NCI-H187 treated with DMSO at 0.1 percent for 48 hours (cell line): ENCODE measurements at places on chromosomes 7 and 10.
A peak's percentile ranks its signal among the peaks of the same experiment; 100 is the strongest.

DNA sequence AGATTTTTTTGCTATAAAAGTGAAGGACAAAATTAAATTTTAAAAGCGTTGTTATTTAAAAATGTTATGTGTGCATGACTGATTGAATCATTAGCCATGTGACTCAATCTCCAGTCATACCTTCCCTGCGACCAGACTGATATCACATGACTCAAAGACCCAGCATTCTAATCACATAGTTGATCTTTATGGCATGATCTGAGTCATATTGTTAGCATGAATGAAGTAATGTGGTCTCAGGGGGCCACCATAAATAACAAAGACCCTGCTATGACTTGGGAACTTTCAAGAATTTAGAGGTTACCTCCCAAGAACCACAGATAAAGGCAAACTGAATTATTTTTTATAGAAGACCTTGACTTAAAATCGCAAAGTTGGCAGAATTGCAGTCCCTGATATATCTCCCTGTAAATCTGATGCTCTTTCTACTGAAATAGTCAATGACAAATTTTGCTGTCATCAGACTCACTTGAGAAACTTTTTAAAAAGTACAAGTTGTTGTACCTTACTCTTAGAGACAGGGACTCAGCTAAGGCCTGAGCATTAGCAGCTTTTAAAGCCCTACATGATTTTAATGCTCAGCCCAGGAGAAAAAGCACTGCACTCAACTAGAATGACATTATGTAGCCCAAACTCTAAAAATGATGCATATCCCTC lies 717.3 kb downstream of the XPNPEP1 start:
- DNase-seq: no peak

GRCh38 chr7:127146746-127147536 lies 105.8 kb downstream of the GRM8 start:
- DNase-seq: no peak

DNA sequence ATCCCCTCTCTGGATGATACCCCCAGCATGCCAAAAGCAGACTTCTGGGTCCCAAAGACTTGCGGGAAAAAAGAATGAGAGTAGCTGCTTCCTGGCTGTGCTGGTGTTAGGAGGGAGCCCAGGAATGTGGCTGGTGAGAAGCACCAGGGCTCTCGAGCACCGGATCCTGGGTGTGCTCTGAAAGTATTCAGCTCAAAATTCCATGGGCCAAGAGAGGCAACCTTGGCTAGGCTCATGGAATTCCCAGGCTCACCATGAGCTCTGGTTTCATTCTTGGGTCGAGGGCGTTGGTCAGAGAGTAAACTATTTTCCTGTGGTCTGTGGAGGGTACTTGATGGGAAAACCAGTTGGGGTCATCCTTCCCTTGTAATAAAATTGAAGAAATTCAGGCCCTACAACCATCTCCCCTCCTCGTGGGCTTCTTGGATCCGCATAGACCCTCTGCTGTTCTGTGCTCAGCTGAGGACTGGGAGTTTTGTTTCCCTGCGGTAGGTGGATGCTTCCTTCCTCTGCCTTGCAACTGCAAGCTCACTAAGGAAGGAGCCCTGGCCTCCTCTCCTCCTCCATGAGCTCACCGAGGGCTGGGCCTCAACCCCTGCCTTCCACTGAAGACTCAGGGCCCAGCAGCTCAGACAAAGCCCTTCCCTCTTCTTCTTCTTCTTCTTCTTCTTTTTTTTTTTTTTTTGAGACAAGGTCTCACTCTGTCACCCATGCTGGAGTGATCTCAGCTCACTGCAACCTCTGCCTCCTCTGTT lies 34.5 kb upstream of the AQP1 start:
- DNase-seq: no peak

- DNase-seq: peak; percentile 10
Measured at GRCh38 chr7:127514499-127514898, 70.9 kb downstream of the GCC1 start.

- peak; percentile 22 for DNase-seq
Measured at GRCh38 chr7:146864644-146865043, 748.0 kb downstream of the CNTNAP2 start.

DNA sequence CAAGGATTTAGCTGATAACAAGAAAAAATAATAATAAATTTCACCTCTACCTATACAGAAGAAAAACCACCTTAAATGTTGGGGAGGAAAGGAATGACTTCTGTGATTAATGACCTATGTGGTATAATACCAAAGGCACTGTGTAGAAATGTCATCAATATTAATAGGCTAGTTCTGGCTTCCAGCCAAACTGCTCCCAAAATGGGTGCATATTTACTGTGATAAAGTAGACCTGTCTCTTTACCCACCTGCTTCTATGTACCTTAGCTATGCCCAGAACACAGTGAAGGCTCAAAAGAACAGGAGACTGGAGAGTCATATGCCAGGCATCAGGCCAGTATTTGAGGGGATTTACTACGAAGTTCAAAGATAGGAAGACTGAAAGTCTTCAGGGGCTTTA lies 76.0 kb downstream of the ATE1 start:
- DNase-seq: no peak

DNA sequence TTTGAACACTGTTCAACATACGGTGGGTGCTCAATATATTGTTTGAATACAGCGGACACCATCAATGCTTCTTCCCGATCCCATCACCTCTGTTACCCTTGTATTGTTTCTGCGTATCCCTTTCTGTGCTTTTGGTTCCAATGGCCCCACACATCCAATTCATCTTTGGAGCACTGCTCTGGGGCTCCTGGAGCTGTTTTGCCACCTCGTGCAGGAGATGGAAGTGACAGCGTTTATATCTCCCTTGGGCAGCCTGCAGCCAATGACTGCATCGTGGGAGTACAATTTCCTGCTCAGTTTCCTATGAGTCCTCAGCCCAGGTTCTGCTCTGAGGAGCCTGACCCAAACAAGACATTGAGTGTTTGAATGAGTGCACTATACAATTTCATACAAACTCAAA lies 50.2 kb upstream of the PIK3CG start:
- no peak for DNase-seq

GRCh38 chr10:92757066-92757710 lies 67.4 kb downstream of the HHEX start:
- no peak for DNase-seq

DNA sequence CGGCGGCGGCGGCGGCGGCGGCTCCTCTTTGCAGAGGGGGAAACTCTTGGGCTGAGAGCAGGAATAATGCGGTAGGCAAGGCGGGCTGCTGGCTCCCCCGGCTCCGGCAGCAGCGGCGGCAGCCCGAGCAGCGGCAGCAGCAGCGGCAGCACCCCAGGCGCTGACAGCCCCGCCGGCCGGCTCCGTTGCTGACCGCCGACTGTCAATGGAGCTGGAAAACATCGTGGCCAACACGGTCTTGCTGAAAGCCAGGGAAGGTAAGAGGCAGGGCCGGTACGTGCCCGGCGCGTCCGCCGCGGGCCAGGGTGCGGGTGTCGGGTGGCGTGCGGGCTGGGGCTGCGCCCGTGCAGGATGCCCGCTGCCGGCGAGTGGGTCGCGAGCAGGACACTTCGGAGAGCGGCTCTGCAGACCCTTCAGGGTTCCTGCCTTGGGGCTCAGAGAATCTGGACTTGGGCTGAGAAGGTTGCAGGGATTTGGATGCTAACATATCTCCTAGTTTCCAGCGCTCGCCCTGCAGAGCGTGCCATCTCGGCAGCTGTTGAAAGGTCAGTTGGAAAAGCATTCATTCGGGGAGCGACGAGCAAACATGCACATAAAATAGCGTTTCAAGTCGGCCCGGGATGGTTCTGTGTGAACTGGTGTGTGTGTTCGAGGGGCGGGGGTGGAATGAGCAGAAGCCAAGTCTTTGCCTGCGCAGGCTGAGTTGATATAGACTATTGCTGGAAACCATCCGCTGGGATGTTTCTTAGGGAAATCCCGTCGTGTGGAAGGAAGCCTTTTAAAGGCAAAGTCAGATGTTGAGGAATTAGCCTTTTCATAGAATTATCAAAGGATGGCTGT lies 562 bp downstream of the GRK5 start:
- no peak for DNase-seq

- DNase-seq: no peak
Measured at GRCh38 chr10:101617102-101617823, 29.1 kb downstream of the DPCD start.

DNA sequence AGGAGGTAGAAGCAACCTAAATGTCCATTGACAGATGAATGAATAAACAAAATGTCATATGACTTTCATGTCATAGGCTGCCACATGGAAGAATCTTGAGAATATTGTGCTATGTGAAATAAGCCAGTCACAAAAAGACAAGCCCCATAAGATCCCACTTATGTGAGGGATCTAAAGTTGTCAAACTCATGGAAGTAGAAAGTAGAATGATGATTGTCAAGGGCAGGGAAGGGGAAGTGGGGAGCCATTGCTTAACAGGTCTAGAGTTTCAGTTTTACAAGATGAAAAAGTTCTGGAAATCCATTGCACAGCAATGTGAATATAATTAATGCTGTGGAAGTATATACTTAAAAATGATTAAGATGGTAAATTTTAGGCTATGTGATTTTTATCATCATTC lies 229.3 kb upstream of the KMT2E start:
- DNase-seq: no peak

GRCh38 chr7:33107136-33108066 lies 1.8 kb downstream of the RP9 start:
- DNase-seq: no peak

DNA sequence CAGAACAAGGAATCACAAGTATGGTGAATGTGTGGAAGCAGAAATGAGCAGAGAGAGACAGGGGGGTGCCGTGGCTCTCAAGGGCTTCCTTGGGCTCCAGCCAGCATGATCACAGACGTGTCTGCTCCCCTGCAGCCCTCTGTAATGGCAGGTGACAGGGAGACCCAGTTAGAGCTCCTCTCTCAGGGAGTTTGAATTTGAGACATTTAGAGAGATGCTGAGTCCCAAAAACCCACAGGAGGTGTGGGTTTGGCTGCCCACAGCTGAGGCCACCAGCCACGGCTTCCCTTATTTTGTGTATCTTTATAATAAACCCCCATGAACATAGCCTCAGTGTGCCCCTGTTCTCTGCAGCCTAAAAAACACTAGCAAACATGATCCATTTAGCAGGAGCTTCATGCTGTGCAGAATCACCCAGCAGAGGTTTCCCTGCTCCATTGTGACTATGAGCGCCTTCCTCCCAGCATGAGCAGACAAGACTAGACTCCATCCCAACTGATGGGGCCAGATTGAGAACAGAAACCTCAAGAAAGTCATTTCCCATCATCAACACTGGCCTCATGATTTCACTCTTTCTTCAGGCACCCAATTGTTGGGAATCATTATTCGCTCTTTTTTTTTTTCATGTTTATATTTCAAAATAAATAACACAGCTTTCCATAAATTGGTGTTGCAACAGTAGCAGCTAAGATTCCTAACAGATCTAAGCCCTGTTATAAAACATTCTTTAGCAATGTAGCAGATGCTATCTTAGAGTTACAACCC lies 13.4 kb downstream of the NOD1 start:
- DNase-seq: no peak
